AG09319 (cell line): ENCODE measurements at places on chromosomes 1 and 21.

GRCh38 chr1:164716992-164717703 is 158.2 kb downstream of the PBX1 start:
- no peak for DNase-seq

GRCh38 chr1:68673771-68674170 is 176.9 kb upstream of the DEPDC1 start:
- DNase-seq: no peak

DNA sequence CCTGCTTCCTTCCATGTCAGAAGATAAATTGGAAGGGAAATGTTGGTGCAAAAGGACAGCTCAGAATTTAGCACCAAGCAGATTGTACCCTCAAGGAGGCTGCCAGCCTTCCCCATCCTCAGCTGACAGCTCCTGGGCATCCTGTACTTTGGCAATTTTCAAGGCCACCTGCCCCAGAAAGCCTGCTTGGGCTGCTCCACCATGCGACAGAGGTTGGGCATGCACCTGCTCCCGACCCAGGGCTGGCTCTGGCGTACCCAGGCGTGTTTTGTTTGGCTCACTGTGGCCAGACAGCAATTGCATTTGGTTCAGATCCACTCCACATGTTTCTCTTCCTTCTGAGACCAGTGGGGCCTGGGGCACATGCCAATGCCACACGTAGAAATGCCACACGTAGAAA is 547.8 kb downstream of the NPHP4 start:
- no peak for DNase-seq

DNA sequence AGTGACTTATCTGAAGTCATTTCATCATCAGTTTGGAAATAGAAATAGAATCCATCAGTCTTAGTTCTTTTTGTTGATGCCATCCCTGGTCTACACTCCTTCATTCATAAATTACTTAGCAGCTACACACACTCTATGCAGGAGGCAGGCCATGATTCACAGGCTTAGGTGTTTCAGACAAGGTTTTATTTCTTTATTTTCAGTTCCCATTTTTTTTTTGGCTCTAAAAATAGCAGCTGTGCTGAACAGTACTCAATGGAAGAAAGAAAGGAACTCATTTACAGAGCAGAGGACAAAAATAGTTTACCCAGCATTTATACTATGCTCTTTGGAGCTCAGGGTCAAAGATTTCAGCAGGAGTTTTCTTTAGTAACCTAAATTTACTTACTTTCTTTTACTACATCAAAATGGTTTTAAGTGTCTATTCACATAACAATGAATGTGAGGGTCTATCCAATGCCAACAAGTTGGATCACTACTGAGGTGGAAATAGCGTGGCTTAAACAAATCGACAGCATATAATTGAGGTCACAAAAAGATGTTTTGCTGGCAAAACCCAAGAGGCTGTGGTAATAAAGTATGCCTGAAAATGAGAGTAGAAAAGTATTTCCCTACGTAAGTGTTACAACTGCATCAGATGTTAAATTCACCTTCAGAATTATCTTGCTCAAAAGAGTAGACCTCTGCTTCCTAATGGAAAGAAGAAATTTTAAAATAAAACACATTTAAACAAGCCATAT is 7.7 kb downstream of the KRTAP19-8 start:
- DNase-seq: no peak

- DNase-seq: no peak
These were observed 14.9 kb downstream of the SLC45A3 start for GRCh38 chr1:205665201-205666045.

DNA sequence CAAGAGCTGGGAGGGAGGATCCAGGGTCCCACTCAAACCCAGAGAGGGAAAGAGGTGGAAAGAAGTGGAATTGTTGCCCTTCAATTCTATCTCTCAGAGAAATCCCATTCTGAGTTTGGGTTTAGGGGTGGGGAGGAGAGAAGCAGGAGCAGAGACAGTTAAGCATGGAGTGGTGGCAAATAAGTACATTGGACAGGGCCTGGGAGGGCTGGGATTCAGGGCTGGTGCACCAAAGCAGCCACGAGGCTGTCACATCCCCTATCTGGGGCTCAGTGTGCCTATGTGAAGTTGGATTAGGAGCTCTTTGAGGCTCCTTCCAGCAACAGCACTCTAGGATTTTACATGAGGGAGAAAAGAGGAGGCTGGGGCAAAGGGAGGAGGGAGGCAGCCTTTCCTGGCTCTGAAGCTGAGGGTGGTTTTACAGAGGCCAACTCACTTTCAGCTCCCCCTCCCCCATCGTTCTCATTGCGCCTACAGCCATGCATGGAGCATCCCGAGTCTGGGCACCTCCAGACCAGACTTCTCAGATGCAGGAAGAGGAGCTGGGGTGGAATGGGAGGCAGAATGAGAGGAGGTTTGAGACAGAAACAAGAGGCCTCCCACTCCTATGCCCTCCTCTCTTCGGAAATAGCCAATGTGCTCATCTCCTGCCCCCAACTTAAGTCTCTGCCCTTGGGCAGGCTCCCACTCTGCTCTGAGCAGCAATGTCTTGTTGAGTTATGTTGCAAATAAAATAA is 3.0 kb upstream of the SYT6 start:
- DNase-seq: no peak

GRCh38 chr1:210342986-210343780 is 14.5 kb downstream of the HHAT start:
- DNase-seq: no peak

DNA sequence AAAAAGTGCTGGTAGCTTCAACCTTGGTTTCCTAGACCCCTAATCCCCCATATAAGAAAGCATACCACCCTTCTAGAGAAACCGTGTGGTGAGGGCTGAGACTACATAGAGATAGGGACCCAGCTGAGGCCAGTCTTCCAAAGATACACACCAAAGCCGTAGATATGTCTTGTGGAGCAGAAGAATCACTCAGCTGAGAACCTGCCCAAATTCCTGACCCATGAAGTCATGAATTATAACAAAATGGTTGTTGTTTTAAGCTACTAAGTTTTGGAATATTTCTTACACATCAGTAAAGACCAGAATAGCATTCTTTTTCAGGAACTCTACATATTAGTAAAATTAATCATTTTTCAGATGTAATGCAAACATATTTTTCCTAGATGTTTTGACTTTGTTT is 3.3 kb upstream of the SNRPE start:
- peak; percentile 28 for DNase-seq

- no peak for DNase-seq
These were observed 105.7 kb upstream of the CASZ1 start for GRCh38 chr1:10901891-10902805.

DNA sequence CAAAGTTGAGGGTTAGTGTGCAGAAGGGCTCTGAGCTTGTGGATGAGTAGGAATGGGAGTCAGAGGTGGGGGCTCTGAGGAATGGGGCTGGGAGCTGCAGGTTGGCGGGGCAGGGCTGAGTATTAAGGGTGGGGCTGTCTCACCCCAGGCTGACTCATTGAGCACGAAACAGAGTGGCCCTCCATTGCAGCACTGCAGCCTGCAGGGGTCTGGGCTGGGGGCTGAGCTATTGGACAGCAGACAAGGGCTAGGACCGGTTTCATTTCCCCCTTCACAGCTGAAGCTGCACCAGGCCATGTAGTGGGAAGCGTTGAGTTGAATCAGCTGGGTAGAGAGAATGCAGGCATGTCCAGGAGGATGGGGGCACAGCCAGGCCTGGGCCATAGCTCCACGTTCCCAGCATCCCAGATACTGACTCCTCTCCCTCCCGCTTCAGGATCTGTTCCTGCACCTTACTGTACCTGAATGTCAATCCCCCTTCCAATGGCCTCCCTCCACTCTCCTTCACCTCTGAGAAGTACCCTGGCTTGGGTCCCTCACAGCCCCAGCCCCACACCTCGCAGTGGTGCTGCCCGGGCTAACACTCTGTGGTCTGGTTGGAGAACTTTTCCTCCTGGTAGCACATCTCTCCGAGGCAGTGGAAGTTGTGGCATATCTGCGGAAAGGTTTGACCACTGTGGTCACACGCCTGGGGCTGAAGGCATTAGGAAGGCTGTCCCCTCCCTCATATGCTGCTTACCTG is 4.4 kb upstream of the INPP5B start:
- DNase-seq: no peak

- DNase-seq: no peak
These were observed 12.3 kb downstream of the CD58 start for GRCh38 chr1:116558571-116558970.

- no peak for DNase-seq
These were observed 670.7 kb upstream of the CXADR start for GRCh38 chr21:16841975-16842695.

DNA sequence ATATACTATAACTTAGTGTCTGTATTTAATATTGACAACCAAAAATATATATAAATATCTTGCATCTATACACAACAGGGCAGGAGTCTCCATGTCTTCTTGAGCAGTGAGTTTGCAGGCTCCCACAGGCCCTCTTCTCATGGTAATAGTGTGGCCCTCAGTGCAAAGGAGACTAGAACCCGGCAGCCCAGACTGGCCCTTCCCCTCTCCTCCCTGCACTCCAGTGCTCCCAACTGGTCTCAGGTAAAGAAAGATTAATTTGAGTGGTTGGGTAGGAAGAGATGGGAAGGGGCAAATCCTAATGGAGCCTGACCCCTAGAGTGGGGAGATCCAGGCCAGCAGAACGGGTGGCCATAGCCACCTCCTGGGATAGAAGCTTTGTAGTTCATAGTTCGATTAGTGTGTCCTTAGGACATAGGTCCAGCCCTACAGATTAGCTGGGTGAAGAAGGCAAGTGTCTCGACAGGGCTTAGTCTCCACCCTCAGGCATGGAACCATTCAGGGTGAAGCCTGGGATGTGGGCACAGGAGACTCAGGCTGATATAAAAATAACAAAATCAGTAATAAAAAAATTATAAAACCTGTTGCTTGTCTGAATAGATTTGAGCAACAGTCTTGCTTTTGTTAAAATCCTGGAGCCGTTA is 32.3 kb downstream of the SLC2A1 start:
- no peak for DNase-seq

DNA sequence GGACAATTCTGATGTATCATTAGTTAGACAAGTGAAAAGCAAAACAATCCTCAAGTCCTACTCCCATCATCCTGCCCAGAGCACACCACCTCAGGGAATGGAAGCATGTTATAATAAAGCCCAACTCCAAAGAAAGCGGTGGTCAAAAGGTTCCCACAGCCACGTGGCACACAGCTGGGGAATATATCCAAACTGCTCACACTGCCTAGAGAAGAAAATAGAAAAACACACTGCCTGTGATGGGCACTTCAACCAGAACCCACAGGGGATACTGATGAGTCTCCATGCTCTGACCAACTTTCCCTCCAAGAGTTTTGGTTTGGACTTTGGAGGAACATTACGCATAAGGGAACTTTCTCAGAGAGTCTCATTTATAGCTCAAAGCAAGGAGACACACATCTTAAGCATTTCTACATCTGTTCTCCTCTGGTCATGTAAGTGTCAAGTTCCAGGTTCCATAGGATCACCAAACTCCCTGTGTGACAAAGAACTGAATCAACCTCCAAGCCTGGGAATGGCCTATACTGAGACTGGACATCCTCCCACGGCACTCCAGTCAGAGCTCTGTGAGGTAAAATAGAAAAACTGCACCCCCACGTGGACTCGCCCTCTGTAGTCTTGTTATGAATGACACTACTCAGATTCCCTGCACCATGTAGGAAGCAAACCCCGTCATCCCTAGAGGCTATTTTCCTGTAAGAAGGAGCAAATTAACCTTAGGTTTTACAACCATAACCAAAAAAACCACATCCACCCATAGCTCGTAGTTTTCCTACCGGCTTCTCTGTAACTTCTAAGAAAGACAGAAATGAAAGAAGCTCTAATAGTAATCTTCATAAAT is 12.2 kb downstream of the DSTYK start:
- no peak for DNase-seq

GRCh38 chr1:53893999-53894636 is at the start of gene DIO1:
Gene DIO1 (plus strand): TSS chr1:53894187. CDS start chr1:53894211, 24 bp downstream.
- no peak for DNase-seq

- DNase-seq: no peak
These were observed 24.1 kb upstream of the GBP2 start for GRCh38 chr1:89149976-89150375.

DNA sequence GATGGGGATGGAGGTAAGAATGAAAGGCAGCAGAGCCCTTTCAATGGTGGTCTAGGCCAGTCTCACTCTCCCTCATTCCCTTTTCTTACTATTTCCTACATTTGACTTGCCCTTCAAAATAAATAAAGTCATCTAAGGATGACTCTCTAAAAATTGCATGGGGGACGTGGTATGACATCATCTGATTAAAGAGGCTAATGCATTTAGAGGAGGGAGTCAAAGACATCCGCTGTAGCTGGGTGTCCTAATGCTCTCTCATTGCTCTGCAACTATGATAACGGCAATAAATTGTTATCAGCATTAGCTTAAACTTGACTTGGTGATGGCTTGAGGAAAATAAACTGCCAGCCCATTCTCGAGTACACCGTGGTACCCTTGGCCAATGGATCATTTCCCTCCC is 225.6 kb upstream of the PBX1 start:
- no peak for DNase-seq

DNA sequence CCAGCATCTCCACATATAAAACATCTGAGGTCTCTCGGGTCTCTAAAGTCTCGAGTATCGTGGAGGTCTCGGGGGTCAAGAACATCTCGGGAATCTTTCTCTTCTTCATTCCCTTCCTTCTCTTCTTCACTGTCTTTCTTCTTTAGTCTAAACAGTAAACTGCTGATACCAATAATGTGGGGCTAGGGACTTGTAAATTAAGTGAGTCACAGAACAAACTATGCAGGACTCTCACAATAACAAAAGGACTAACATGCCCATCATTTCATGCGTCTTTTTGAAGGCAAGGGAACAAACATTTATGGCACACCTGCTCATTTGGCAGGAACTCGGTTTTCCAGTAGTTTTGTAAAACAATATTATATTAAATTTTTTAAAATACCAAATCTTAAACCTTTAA is 32.4 kb downstream of the PRPF38A start:
- DNase-seq: no peak

- no peak for DNase-seq
These were observed 53.0 kb upstream of the ADORA3 start for GRCh38 chr1:111556325-111557037.

- DNase-seq: no peak
These were observed 4.2 kb upstream of the C1orf174 start for GRCh38 chr1:3904006-3904842.

DNA sequence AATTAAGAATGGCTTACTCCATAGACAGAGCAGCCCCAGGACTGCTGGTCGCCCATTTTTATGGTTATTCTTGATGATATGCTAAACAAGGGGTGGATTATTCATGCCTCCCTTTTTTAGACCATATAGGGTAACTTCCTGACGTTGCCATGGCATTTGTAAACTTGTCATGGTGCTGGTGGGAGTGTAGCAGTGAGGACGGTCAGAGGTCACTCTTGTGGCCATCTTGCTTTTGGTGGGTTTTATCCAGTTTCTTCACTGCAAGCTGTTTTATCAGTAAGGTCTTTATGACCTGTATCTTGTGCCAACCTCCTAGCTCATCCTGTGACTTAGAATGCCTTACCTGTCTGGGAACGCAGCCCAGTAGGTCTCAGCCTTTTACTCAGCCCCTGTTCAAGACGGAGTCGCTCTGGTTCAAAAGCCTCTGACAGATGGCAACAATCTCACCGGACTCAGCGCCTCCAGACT is 5.2 kb upstream of the AGPAT3 start:
- no peak for DNase-seq

DNA sequence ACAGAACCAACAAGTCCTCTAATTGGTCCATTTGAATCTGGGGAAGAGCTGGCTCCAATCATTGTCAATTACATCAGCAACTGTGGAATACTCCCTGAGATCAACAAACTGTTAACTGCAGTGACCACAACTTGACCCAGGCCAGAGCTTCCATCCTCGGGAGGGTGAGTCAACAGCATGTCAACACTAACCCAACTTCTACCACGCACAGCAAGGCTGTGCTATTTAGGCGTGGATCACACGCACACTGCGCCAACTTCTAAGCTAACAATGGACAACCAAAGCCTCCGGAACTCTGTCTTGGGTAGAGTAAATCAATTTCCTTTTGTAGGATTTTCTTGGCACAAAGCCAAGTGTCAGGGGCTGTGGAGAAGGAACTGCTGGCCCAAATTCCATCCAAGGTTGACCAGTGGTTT is 30.4 kb downstream of the APP start:
- DNase-seq: peak; percentile 86
